ENCODE measurements at places on chromosomes 16 and 17.

GRCh38 chr17:61053469-61053868, 346.2 kb upstream of the TBX2 start:
- no peak for DNase-seq

- no peak for DNase-seq
Observed at GRCh38 chr17:73139296-73139695, 25.5 kb upstream of the SSTR2 start.

GRCh38 chr17:77685881-77686486, 272.5 kb upstream of the TNRC6C start:
- no peak for DNase-seq

DNA sequence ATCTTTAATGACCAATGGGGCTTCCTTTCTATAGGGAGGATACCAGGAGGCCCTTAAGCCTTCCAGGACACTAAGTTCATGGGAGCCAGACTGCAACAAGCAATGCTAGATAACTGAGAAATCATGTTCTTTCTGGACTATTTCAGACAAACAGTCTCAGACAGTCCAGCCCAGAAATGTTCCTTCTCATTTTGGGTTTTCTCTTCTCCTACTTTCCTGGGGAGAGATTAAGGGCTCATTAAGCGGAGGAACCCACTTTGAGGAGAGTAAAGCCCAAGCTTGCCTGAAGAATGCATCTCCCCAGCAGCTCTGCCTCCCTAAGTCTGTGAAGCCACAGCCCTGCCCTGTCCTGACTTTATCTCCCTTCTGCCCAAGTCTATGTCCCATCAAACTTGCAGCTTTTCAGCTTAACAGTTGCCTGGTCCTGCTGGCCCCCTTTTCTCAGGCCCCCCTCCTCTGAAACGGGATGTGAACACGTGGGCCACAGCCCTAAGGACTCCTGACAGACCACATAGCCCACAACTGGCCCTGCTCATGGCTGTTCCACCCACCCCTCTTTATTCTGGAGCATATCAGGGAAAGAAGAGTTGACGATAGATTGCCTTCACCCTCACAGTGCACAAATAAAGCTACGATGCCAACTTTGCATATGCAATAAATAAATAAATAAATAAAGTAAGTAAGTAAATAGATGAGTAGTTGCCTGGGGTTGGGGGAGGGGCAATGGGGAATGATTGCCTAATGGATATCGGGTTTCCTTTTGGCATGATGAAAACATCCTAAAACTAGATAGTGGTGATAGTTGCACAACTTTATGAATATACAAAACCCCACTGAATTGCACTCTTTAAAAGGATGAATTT, 111.0 kb downstream of the N4BP1 start:
- DNase-seq: peak; percentile 94

Data from amniotic epithelial cell (primary cell).